Activated naive CD4-positive, alpha-beta T cell treated with anti-CD3 and anti-CD28 coated beads, Interleukin-2, amount 50 U/mL, for 72 hours (primary cell): ENCODE measurements at places on chromosomes 4 and X.

DNA sequence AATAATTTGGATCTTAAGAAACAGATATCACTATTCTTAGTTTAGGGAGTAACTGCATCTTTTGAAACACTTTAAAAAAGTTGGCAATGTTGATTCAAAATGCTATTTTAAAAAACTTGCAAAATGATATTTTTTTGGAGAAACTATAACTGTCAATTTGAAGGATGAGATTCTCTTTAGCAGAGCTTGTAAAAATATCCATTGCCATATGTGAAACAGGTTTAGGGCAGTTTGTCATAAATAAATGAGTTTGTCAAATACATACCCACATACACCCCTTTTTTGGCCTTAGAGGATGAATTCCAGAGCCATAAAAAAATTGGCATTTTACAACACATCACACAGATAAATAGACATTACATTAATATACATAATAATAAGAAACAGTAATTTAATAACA, 174.6 kb downstream of the BMPR1B start:
- no peak for DNase-seq

DNA sequence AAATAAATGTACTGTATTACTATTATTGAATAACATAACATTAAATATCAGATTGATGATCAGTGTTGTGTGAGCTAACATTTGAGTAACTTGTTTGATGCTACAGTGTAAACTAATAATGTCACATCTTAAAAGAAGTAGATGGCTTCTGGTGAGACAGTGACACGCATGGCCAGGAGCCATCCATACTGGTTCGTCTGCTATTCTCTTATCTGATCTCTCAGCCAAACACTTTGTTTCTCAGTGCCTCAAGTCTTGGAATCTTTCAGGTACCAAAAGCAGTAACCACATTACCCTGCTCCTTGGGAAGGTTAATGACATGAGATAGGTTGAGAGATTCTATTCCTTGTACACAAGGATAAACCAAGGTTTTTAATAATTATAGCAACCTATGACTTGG, 198.1 kb upstream of the IGFBP7 start:
- no peak for DNase-seq

DNA sequence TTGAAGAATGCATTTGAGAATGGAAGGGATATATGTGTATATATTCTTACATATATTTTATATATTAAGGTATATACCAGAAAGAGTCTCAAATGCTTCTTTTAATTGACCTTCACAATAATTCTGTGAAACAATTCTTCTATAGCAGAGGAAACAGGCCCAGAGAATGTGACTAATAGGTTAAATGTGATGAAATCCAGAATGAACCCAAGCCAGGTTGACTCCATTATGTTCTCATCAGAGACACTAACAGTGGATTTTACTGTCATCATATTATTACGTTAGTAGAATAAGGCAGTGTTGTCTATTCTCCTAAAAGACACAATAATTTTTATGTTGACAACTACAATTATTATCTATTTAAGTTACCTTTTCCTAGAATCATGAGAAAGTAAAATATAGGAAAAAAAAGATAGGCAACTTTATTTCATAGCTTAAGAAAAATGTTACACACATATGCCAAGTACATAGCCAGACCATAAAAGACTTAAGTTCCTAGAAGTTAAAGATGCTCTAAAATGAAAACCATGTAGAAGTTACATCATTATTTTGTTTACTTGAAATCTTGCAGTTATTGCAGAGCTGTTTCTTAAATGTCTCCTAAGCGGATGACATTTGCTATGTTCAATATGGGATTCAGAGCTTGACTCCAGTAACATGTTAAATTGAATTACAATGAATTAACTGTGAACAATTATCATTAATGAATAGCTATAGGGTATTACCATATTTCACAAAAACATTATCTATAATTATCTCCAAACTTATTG, 56.2 kb upstream of the ANKRD50 start:
- no peak for DNase-seq

- no peak for DNase-seq
Observed at GRCh38 chrX:111114806-111115205, 18.8 kb downstream of the PAK3 start.

DNA sequence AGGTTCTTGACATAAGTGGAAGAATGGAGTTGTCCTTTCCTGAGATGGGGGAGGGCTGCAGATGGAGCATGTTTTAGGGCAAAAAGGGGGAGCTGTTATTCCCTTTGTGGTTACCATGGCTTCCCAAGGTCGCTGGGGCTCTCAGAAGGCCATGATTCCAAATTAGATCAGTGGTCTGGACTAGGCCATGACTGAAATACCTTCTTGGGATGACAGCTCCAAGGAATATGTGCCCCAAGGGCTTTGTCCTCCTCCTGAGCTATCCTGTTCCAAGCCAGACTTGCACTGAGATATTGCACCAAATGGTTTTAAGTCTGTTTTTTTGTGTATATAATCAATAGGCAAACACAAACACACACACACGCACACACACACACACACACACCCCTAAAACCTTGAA, 3.0 kb upstream of the RBPJ start:
- DNase-seq: no peak

GRCh38 chr4:174157106-174157607, 126.3 kb downstream of the FBXO8 start:
- no peak for DNase-seq

GRCh38 chr4:15132739-15133138, 130.5 kb downstream of the CPEB2 start:
- no peak for DNase-seq

DNA sequence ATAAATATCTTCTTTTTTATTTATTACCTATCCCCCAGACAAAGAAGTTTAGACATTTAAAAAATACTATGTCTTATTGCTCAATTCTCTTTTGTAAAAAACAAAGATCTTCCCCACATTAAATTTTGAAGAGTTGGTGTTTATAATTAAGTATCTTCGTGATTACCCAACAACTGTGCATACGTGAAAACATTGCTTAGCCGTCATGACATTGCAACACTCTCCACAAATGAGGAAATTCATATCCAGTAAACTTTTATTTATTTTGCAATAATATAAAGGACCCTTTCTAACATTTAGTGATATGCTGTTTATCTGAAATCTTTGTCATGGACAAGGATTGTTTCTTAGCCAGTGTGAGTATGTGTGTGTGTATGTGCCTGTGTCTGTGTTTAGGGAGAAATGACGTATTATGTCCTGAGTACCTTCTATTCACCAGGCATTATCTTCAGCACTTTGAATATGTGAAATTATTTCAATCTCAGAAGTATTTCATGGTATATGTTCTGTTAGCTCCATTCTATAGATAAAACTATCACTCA, 26.1 kb upstream of the EREG start:
- DNase-seq: no peak

GRCh38 chr4:5276475-5277075, 225.3 kb downstream of the STK32B start:
- no peak for DNase-seq

DNA sequence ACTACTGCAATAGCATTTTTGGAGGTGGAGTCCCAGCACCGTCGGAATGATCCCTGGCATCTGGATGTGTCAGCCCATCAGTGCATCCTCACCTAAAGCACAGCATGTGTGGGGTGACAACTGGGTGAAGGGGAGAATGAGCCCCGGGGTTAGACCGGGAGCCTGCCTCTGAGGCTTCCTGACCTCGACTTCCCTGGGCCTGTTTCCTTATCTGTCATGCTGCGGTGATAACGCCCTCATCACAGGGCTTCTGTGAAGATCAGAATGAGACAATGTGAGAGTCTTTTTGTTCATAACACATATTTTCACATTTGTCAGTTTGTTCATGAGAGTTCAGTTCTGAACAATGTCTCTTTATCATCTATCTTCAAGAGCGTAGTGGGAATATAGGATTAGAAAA, 31.1 kb upstream of the PDLIM3 start:
- peak; percentile 13 for DNase-seq

DNA sequence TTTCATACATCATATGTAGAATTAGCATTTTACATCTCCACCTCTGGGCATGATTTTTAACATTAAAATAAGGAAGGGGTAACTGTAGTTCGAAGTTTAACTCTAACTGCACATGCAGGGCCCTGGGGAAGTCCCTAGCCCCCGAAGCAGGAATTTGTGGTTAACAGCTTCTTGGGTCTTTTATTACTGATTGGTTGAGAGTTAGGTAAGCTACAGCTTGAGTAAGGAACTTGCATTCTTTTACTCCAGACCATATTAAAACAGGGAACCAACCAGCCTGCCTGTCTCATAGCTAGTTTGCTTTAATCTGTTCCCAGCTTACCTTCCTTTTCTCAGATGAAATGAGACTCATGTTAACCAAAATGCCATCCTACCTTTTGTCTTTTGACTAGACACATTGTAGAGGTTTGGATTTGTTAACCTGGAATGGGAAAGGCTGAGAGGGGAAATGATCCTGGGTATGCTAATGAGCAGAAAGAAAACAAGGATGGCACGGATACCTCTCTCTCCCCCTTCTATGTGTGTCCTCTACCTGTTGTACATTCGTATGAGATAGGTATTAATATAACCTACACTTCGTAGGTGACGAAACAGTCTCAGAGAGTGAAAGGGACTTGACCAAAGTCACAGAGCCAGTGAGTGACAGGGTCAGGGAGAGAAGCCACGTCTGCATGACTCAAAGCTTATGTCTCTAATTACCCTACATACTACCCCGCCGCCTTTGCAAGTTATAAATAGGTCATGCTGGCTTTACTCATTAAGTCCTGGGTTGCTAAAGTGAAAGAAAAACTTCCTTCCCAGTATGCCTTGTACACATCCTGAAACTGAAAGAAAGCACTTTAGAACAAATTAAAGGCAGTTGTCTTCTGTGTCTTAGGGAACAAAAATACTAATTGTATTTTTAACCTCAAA, 119.5 kb upstream of the AFF2 start:
- DNase-seq: peak; percentile 55

GRCh38 chrX:44938111-44938510, 65.1 kb downstream of the KDM6A start:
- no peak for DNase-seq

GRCh38 chrX:85111347-85111746, 107.7 kb downstream of the APOOL start:
- no peak for DNase-seq

GRCh38 chr4:11691236-11691635, 262.5 kb upstream of the HS3ST1 start:
- DNase-seq: no peak

GRCh38 chr4:128234836-128235235, 52.8 kb downstream of the PGRMC2 start:
- DNase-seq: no peak

GRCh38 chr4:162056990-162057389, 106.8 kb downstream of the FSTL5 start:
- no peak for DNase-seq

DNA sequence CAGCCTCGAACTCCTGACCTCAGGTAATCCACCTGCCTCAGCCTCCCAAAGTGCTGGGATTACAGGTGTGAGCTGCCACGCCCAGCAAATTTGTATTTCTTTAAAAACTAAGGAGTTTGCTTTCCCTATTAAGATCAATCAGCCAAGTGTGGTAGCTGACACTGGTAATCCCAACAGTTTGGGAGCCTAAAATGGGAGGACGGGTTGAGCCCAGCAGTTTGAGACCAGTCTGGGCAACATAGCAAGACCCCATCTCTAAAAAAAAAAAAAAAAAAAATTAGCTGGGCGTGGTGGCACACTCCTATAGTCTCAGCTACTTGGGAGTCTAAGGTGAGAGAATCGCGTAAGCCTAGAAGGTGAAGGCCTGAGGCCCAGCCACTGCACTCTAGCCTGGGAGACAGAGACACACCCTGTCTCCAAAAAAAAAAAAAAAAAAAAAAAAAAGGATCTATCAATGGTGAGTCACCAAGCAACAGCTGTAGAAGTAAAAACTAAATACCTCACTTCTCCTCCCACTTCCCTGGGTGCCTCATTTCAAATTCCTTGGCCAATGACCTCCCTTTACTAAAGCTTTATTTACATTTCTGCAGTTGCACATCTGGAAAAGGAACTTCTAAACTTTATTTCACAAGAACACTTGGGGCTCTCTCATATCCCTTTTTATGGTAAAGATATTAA, 54.5 kb downstream of the LDB2 start:
- no peak for DNase-seq

DNA sequence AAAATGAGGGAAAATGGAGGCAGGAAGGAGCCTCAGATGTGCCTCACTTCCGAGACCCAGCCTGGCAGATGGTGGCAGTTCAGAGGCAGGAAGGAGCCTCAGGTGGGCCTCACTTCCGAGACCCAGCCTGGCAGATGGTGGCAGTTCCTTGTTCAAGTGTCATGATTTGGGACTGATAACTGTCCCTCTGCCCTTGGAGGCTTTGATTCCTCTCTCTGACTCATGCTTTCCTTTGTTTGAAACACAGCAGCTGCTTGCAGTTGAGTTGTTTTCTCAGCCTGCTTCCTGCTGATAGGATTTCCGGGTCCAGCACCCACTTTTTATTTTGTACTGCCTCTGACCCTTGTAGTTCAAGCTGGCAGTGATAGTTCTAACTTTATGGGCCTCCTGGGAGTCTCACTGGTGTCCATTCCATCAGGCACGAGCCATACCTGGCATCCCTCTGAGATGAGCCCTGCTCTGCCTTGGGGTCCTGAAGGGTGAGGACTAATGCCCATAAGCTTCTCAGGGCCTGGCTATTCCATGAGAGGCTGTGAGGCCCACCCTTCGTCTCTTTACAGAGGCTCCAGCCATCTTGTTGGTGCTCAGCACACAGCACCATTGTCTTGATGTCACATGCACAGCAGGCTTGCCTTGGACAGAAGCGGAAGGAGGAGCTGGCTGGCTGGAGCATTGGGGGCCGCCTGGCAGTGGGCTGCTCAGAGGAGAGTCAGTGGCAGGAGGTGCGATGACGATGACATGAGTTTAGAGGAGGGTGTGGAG, 13.0 kb downstream of the RGS12 start:
- no peak for DNase-seq

GRCh38 chr4:1342003-1342402, 5.0 kb upstream of the UVSSA start:
- no peak for DNase-seq

DNA sequence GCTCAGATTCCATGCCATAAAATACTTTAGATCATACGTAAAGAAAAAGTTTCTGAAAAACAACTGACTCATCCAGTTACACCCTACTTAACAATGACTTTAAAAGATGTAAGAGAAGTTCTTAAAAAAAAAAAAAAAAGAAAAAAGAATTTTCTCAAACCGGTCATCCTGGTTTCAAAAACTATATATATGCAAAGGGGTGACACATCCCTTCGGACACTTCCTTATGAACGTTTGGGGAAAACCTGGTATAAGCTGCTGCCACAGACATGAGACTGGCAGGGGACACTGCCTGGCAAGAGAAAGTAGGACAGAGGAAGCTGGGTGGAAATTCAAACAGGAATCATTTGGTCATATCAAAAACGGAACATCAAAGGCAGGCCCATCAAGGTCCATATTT, 81.2 kb upstream of the PRSS48 start:
- DNase-seq: no peak

- DNase-seq: peak; percentile 43
Observed at GRCh38 chr4:25234390-25235370, 847 bp downstream of the PI4K2B start.

- no peak for DNase-seq
Observed at GRCh38 chrX:21905313-21905712, 35.2 kb upstream of the SMS start.

DNA sequence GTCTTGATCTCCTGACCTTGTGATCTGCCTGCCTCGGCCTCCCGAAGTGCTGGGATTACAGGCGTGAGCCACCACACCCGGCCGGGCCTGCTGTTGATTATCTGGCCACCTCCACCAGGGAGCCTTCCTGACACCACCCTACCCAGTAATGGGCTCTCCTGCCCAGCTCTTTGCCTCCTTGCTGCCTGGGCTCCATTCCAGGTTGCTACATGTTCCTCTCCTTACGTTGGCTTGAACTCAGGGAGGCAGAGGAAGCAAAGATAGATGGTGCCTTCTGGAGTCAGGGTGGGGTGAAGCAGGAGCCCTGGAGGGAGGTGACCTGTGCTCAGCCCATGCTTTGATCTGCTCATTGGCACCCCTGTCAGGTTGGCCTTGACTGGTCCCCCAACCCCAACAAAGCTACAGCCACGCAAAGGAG, 26.3 kb downstream of the FLNA start:
- DNase-seq: no peak
